Activated naive CD8-positive, alpha-beta T cell treated with anti-CD3 and anti-CD28 coated beads, Interleukin-2, amount 10 ng/mL, durations not matched to agents 7 days and 5 days (primary cell): ENCODE measurements at places on chromosomes 13 and 19. TPM values are rescaled to one million over a fixed set of nuclear protein-coding genes. Genes with fewer than 3 reads are reported as not detected.

ZNF382 gene
- 15.6 TPM for total RNA-seq

TRPM4 gene
- 0.34 TPM for total RNA-seq

TMC4 gene
- total RNA-seq = 1.7 TPM

NCR1 gene
- 0.50 TPM for total RNA-seq

RELB gene
- 20.8 TPM for total RNA-seq

SPINT2 gene
- 60.9 TPM for total RNA-seq

CEACAM3 gene
- not detected for total RNA-seq

CCL25 gene
- 19.0 TPM for total RNA-seq

FLT1 gene
- 0.51 TPM for total RNA-seq

PTH2 gene
- total RNA-seq = not detected

ADAMTS10 gene
- total RNA-seq = 40.3 TPM

MYO1F gene
- 332 TPM for total RNA-seq

GRCh38 chr19:29478578-29479565, 46.9 kb upstream of the VSTM2B start:
- H3K27me3 ChIP-seq = peaks cover 6% of the 10 kb centered on the region
- no peak overlapping the region for H3K27ac ChIP-seq
- DNase-seq = no peak
- no peaks in the 10 kb centered on the region for H3K36me3 ChIP-seq
- no peaks in the 10 kb centered on the region for H3K4me1 ChIP-seq
- no peak overlapping the region for H3K4me3 ChIP-seq

DNA sequence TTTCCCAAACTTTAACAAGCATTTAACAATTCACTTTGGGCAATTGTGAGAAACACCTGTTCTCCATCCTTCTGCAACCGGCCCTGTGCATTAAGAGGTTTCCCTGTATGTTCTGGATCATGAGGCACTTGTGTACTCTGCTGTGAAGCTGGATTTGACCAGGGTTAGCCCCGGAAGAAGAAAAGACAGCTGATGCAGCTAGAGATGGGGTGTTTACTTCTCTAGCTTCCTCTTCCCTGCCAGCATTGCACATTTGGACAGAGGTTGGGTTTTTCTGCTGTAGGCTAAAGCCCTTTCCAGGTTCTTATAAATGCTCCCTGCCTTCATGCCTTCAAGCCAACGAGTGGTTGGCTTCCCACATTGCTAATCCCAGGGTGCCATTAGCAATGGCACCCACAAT, 20.9 kb downstream of the MBD3L2B start:
- no peak overlapping the region for H3K4me3 ChIP-seq
- peaks cover 6% of the 10 kb centered on the region for H3K4me1 ChIP-seq
- H3K27me3 ChIP-seq = no peaks in the 10 kb centered on the region
- no peak for DNase-seq
- H3K36me3 ChIP-seq = peaks cover 2% of the 10 kb centered on the region

GRCh38 chr19:41089959-41090358, 1.7 kb downstream of the CYP2A13 start:
- H3K36me3 ChIP-seq = no peaks in the 10 kb centered on the region
- H3K4me1 ChIP-seq = no peaks in the 10 kb centered on the region
- no peak overlapping the region for H3K4me3 ChIP-seq

GRCh38 chr19:42051166-42052115, 18.6 kb downstream of the GRIK5 start:
- H3K4me1 ChIP-seq = peaks cover 4% of the 10 kb centered on the region
- H3K36me3 ChIP-seq = no peaks in the 10 kb centered on the region
- H3K27ac ChIP-seq = no peak overlapping the region
- no peaks in the 10 kb centered on the region for H3K27me3 ChIP-seq
- no peak for DNase-seq

GRCh38 chr19:43777163-43777695, 3.5 kb downstream of the KCNN4 start:
- H3K36me3 ChIP-seq = peaks cover 13% of the 10 kb centered on the region
- H3K27me3 ChIP-seq = no peaks in the 10 kb centered on the region
- H3K4me3 ChIP-seq = peak overlapping the region; percentile 84
- H3K4me1 ChIP-seq = peaks cover 41% of the 10 kb centered on the region
- no peak for DNase-seq

GRCh38 chr13:80603351-80603750, 262.4 kb upstream of the SPRY2 start:
- no peaks in the 10 kb centered on the region for H3K36me3 ChIP-seq
- H3K4me3 ChIP-seq = no peak overlapping the region
- DNase-seq = no peak
- H3K27ac ChIP-seq = no peak overlapping the region
- H3K27me3 ChIP-seq = no peaks in the 10 kb centered on the region
- H3K4me1 ChIP-seq = no peaks in the 10 kb centered on the region

DNA sequence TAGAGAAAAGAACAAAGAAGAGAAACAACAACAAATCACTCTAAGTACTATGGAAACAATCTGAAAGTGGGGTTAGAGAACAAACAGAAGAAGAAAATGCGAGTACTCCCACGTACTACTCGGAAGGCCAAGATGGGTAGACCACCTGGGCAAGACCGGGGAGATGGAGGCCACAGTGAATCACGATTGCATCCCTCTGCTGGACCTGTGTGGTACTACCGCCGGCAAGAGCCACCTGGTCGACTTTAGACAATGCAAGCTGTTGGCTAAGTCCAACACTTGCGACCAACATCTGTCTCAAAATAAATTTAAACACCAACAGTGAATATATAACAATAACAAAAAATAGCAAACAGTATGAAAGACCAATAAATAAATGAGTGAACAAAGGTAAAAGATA, 45.5 kb upstream of the ZNF91 start:
- H3K4me1 ChIP-seq = no peaks in the 10 kb centered on the region
- H3K4me3 ChIP-seq = no peak overlapping the region
- H3K36me3 ChIP-seq = peaks cover 2% of the 10 kb centered on the region
- no peak overlapping the region for H3K27ac ChIP-seq

- no peak for DNase-seq
- H3K27me3 ChIP-seq = no peaks in the 10 kb centered on the region
- H3K36me3 ChIP-seq = no peaks in the 10 kb centered on the region
Observed at GRCh38 chr13:55245005-55245644, 1895.6 kb upstream of the PRR20A start.

- no peak overlapping the region for H3K27ac ChIP-seq
- H3K27me3 ChIP-seq = peaks cover 38% of the 10 kb centered on the region
- H3K36me3 ChIP-seq = no peaks in the 10 kb centered on the region
- DNase-seq = no peak
- no peak overlapping the region for H3K4me3 ChIP-seq
Observed at GRCh38 chr13:24742977-24743376, 21.0 kb upstream of the RNF17 start.

DNA sequence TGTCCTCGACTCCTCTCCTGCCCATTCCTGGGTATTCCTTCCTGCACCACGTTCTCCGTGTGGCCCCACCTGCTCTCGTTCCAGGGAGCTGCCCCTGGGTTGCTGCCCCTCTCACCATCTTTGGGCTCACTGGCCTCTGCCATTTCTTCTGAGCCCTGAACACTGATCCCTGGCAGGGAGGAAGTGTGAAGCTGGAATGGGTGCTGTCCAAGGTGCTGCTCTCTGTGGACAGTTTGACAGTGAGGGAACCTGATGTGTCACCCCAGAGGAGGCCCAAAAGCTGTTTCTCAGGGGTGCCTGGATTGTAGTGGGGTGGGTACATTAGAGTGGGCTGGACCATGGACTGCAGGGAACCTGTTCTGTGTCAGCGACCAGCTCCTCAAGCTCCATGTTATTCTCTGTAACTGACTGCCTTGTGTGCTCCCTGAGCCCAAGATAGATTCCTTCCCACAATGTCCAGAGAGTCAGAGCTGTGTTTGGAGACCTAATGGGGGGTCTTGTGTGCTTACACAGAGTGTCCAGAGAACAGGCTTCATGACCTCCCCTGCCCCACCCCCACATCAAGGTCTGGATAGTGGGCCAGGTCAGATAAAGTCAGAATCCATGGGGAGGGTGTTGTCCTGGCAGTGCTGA, 7.2 kb upstream of the CEACAM8 start:
- H3K36me3 ChIP-seq = no peaks in the 10 kb centered on the region
- no peaks in the 10 kb centered on the region for H3K4me1 ChIP-seq
- no peak overlapping the region for H3K4me3 ChIP-seq
- H3K27ac ChIP-seq = no peak overlapping the region
- DNase-seq = peak; percentile 50

GRCh38 chr13:21478881-21479808, 20.0 kb upstream of the ZDHHC20 start:
- H3K27ac ChIP-seq = no peak overlapping the region
- H3K27me3 ChIP-seq = peaks cover 11% of the 10 kb centered on the region
- no peak for DNase-seq
- H3K4me1 ChIP-seq = peaks cover 10% of the 10 kb centered on the region
- no peaks in the 10 kb centered on the region for H3K36me3 ChIP-seq

DNA sequence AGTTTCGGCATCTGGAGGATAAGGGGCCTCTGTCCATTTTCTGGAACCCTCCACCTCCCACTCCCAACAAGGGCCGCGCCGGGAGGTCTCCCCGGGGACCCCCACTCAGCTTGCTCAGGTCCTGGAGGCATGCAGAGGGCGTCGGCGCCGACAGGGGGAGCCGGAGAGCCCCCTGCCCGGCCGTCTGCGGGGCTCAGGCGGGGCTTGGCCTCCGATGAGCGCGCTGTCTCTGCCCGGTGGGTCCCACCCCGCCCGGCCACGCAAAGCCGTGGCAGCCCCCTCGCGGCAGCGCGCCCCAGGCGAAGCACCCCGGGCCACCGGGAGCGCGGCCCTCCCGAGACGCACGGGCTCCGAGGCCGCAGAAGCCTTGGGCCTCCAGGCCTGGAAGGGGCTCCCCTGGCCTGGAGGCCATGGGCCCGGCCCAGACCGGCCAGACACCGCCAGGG, 149.7 kb upstream of the ZNF536 start:
- no peak overlapping the region for H3K27ac ChIP-seq
- no peak overlapping the region for H3K4me3 ChIP-seq
- DNase-seq = peak; percentile 50
- H3K36me3 ChIP-seq = peaks cover 2% of the 10 kb centered on the region
- H3K4me1 ChIP-seq = peaks cover 16% of the 10 kb centered on the region
- H3K27me3 ChIP-seq = peaks cover 63% of the 10 kb centered on the region

GRCh38 chr19:585551-586110, 4.0 kb upstream of the HCN2 start:
- no peaks in the 10 kb centered on the region for H3K36me3 ChIP-seq
- H3K4me1 ChIP-seq = no peaks in the 10 kb centered on the region
- peaks cover 13% of the 10 kb centered on the region for H3K27me3 ChIP-seq
- no peak overlapping the region for H3K27ac ChIP-seq

DNA sequence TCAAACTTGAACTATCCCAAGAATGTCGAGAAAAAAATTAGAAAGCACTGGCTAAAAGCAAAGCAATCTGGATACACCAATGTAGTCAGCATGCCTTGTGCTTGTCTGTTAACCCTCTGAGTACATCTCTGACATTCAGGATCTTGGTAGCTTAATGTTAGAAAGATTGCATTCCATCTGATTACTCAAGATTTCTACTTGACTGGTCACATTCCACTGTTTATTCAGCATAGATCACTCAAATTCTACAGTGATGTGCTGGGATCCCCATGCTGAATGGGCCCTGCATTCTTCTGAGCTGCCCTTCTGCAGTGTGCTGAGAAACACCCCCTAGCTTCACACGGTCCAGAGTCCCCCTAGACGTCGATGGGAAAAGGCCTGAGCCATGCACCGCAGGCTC, 295.4 kb upstream of the MAB21L1 start:
- DNase-seq = no peak
- H3K27me3 ChIP-seq = no peaks in the 10 kb centered on the region
- no peak overlapping the region for H3K27ac ChIP-seq
- H3K4me3 ChIP-seq = no peak overlapping the region
- no peaks in the 10 kb centered on the region for H3K4me1 ChIP-seq

DNA sequence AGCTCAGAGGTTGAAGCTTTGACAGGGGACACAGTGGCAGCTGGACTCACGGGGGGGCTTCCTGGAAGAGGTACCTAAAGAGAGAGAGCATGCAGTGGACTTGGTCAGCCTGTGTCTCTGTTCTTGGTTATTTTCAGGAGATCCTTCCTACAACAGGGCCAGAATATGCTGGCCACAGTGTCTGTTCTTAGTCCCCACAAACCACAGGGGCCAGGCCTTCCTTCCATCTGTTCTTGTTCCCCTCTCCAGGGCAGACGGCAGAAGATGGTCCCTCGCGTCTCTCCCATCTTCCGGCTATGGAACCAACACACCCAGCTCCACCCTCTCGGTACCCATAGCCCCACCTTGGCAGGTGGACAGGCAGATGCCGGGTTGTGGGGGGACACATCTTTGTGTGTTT, 24.8 kb downstream of the MAST3 start:
- H3K4me3 ChIP-seq = no peak overlapping the region
- H3K27me3 ChIP-seq = no peaks in the 10 kb centered on the region
- peaks cover 12% of the 10 kb centered on the region for H3K36me3 ChIP-seq
- DNase-seq = no peak
- peaks cover 20% of the 10 kb centered on the region for H3K4me1 ChIP-seq

GRCh38 chr19:1073063-1073955, 6.3 kb downstream of the ARHGAP45 start:
- DNase-seq = no peak
- H3K36me3 ChIP-seq = peaks cover 53% of the 10 kb centered on the region
- H3K4me1 ChIP-seq = peaks cover 45% of the 10 kb centered on the region
- no peaks in the 10 kb centered on the region for H3K27me3 ChIP-seq

DNA sequence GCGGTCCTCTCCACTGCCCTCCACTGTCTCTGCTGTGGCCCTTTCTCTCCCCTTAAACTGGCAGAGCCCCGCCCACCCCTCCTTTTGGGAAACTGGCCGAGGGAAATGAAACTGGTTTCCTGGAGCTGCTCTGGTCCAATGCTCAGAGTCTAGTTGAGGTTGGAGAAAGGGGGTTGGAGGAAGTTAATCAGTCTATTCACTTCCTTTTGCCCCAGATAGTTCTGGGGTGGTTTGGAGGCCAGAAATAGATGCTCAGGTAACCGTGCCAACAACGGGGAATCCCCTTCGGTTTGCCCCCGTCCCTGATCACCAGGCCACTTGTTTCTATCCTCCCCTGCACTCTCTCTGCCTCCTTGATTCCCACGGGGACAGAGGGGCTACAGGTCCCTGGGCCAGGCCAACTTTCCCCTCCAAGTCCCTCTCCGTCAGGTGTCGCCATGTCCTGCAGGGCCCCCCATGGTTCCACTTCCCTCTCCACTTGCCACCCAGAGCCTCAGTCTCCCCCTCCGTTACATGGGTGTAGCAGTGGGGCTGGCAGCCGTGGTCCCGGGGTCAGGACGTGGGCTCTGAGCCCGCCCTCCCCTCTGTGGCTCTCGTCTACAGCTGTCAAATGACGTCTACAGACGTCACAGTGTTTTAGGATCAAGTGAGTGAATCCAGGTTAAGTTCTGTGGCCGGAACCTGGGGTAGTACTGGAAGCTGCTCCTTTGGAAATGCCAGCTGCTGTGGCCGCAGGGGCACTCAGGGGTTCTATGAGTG, at the start of gene IL4I1:
TSS of gene IL4I1 (minus strand) at position 25 of the 759 bp plus-strand sequence. CDS start 727 bp downstream, outside the sequence.
- H3K4me3 ChIP-seq = peak within 1 kb of the TSS; percentile 80
- H3K36me3 ChIP-seq = no peaks in the 10 kb centered on the region
- no peaks in the 10 kb centered on the region for H3K27me3 ChIP-seq
- DNase-seq = peak; percentile 49
- peak within 1 kb of the TSS; percentile 91 for H3K27ac ChIP-seq
